ENCODE measurements at places on chromosomes 1 and 21. TPM values are rescaled to one million over a fixed set of nuclear protein-coding genes. Genes with fewer than 3 reads are reported as not detected.
A peak's percentile ranks its signal among the peaks of the same experiment; 100 is the strongest.

The ZNF695 gene
- not detected for total RNA-seq

DNA sequence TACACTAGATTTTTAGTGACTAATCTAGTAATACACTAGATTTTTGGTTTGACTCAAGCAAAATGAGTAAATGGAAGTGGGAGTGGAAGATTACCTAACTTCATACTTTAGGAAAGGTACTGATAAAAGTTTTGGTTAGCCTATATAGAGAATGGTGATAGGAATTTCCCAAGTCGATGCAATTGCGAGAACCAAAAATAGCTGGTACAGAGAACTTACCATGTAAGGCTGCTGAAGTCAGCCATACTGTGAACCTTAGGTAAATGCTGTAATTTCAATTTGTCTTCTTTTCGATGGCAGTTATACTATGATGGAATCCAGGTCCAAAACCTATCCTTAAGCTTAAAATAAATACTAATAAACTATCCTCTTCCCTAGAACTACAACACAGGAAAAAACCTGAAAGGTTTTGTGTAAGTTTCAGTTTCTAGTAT is 4.6 kb downstream of the PNRC2 start:
- DNase-seq, result no peak

GRCh38 chr1:68112835-68113243 is 62.4 kb upstream of the DIRAS3 start:
- DNase-seq, result peak; percentile 56

The DUSP10 gene
- 11.7 TPM for total RNA-seq

- DNase-seq, result no peak
Measured at GRCh38 chr1:62906428-62906886, 122.5 kb downstream of the ATG4C start.

DNA sequence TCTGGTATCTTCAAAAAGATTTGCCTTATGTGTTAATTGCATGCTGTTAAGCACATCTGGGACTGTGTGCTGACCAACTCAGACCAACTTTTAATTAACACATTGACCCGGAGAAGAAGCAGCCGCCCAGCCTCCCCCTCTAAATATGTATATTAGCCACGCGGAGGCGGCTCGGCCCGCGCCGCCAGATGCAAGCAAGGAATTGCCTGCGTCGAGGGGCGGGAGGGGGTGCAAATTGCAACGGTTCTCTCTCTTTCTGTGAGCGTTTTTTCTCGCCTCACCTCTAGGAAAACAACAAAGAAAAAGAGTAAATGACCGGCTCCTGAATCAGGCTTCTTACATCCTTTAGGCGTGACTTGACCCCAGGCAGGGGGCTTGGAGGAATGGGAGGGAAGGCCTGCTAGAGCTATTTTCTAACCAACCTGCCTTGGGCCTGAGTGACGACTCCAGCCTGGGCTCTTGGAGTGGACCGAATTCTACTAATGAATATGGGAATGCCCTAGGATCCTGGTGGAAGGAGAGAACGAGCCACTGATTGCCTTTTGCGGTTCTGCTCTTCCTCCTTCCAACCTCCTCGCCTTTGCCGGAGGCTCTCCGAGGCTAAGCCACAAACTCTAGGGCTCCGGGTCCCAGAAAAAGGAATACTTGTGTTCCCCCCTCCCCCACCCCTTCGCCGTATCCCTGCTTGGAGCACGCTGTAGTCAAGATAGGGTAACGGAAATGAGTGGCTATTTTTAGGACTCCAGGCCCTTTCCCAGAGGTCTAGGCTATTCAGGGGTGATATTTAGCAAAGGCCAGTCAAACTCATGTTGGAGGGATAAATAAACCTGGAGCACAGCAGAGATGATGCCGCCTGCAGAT is 417.0 kb upstream of the ESRRG start:
- peak; percentile 15 for DNase-seq

The DSCAM gene
- total RNA-seq, result not detected

The IVL gene
- total RNA-seq, result not detected

DNA sequence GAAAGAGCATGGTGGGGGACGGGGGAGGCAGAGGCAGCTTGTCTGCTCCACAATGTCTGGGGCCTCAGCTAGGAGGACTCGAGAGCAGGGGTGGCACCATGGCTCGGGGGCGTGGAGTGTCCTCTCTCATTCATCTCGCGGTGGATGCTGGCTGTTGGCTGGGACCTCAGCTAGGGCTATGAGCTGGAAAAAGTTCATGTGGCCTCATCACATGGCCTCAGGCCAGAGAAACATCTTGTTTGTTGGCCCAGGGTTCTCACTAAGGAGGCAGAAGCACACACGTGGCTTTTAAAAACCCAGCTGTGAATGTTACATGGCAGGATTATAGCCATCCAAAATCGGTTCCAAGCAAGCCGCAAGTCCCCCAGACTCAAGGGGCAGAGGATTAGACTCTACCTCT is 6.2 kb upstream of the CENPS start:
- peak; percentile 50 for DNase-seq

DNA sequence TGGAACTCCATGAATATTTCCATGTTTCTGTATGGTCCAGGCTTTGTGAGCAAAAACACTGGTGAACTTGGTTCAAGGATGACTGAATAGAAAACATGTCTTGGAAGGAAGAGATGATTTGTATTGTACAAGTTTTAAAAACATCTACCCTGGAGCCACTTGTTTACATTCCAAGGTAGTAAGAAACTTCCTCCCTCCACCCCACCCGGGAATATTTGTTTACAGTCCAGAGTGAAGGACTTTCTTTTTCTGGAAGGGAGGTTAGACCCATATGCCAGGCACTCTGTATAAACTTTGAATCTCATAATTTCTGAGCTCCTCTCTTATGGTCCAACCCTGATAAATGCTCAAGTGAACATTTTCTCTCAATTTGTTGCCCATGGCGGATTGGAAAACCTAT is 323.3 kb upstream of the LYPLAL1 start:
- DNase-seq, result no peak

DNA sequence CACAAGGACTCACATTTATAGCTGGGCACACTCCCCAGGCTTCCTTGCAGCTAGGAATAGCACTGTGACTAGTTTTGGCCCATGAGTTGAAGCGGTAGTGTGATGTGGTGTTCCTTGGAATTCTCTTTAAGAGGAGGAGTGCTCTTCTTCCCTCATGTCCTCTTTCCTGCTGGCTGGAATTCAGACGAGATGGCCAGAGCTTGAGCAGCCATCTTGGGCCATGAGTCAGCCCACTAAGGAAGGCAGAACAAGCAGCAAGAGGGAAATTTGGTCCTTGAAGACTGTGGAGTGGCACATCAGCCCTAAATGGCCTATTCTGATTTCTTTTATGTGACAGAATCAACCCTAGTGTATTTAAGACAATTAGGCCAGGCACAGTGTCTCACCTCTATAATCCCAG is 20.0 kb downstream of the HTR6 start:
- no peak for DNase-seq

- DNase-seq, result no peak
Measured at GRCh38 chr1:7290971-7291970, 479.8 kb upstream of the VAMP3 start.

The KIAA1614 gene
- 1.2 TPM for total RNA-seq

DNA sequence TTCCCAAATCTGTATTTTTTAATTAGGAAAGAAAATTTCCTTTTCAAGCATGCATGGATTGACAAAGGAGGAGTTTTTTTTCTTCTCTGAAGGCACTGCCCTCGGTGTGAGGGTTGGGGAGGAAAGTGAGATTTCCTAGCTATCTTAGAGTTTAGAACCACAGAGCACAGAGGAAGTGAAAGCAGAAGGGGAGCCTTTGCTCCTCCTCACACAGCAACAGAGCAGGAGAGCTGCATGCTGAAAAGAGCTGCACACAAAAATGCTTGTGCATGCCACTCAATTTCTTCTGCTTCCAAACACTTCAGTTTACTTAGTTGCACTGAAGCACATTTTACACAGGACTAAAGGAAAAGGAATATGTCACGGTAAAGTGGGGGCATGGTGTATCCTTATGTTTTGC is 308.1 kb downstream of the GPATCH2 start:
- no peak for DNase-seq

DNA sequence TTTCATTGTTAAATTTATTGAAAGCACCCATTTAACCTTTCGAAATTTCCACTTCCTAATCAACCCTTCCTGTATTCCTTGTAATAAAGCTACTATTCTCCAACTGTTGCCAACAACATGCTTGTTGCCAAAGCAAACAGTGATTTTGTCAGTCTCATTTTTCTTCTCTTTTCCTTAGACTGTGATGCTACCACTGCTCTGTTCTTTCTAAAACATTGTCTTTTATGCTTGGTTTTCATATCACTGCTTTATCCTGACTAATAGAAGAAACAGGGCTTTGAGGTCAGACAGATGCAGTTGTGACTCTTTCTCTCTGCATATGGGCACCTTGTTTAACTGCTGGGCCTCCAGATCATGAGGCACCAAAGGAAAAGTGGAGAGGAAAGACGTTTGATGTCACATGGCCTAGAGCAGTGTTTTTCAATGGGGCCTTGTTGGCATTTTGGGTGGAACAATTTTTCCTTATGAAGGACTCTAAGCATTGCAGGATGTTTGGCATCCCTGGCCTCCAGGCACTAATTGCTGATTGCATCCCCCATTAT is 56.1 kb downstream of the HMCN1 start:
- DNase-seq, result no peak
